Endothelial cell (in vitro differentiated cells): ENCODE measurements at places on chromosomes 7 and 10. TPM values are rescaled to one million over a fixed set of nuclear protein-coding genes. Genes with fewer than 3 reads are reported as not detected.

AKR1B15 gene
- total RNA-seq: not detected

FAM241B gene
- 7.1 TPM for total RNA-seq

TMEM213 gene
- not detected for total RNA-seq

CALML5 gene
- not detected for total RNA-seq

PI4K2A gene
- 35.4 TPM for total RNA-seq

TNRC18 gene
- 91.8 TPM for total RNA-seq

SAP25 gene
- total RNA-seq: 2.6 TPM

BLNK gene
- not detected for total RNA-seq

- peaks cover 4% of the 10 kb centered on the region for H3K36me3 ChIP-seq
- H3K27ac ChIP-seq: no peak overlapping the region
- DNase-seq: no peak
- no peak overlapping the region for H3K4me3 ChIP-seq
These were observed 7.1 kb upstream of the C10orf105 start for GRCh38 chr10:71726580-71727104.

DNA sequence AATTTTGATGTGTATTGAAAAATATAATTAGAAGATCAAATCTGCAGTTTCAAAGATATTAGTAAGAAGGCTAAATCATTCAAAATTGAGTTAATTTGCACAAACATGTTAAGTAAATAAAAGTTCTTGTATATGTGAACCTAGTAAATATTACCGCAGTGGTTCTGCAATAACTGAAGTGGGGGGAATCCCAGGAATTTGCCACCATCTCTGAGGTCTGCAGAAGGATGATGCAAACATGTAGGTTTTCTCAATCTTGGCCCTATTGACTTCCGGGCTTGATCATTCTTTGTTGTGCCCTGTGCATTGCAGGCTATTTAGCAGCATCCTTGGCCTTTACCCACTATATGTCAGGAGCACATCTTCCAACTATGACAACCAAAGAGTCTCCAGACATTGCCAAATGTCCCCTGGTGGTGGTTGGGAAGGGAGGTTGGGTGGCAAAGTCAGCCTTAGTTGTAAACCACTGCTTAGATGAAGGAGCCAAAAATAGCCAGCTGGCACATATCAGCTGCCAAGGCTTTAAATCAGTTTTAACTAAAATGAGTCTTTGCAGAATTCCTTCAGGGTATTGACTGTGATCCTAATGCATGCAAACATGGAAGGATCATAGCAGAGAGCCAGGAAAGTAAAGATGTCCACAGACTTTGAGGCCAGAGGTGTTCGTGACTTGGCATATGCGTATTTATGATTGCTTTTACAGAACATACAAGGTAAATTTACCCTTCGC is 146.3 kb downstream of the TRIL start:
- no peak overlapping the region for H3K27ac ChIP-seq
- H3K36me3 ChIP-seq: no peaks in the 10 kb centered on the region
- no peaks in the 10 kb centered on the region for H3K27me3 ChIP-seq

DNA sequence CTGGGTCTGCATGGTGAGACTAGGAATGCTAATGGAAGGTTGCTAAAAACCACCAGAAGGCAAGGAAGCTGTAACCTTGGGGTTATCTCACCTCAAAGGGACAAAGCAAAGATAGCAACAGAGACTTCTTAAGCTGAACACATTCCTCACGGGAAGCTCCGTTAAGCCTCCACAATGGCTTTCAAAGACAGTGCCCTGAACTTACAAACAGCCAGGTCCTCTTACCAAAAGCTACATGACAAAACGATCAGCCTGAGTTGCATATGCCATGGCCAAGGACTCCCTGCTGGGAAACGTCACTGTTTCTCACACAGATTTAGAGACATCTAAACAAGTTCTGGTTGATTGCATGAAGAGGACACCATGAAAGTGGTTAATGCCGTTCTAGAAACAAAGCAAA is 52.7 kb downstream of the HTR5A start:
- H3K36me3 ChIP-seq: no peaks in the 10 kb centered on the region
- H3K27me3 ChIP-seq: peaks cover 1% of the 10 kb centered on the region
- no peak overlapping the region for H3K27ac ChIP-seq
- H3K4me1 ChIP-seq: no peaks in the 10 kb centered on the region
- H3K4me3 ChIP-seq: no peak overlapping the region
- DNase-seq: no peak

GRCh38 chr10:34646331-34646730 is 168.8 kb downstream of the PARD3 start:
- no peaks in the 10 kb centered on the region for H3K36me3 ChIP-seq
- H3K27me3 ChIP-seq: peaks cover 1% of the 10 kb centered on the region
- no peak overlapping the region for H3K4me3 ChIP-seq
- peaks cover 18% of the 10 kb centered on the region for H3K4me1 ChIP-seq
- no peak for DNase-seq

- DNase-seq: no peak
- no peaks in the 10 kb centered on the region for H3K36me3 ChIP-seq
- no peak overlapping the region for H3K4me3 ChIP-seq
- no peaks in the 10 kb centered on the region for H3K27me3 ChIP-seq
These were observed 81.5 kb upstream of the NEBL start for GRCh38 chr10:20978617-20979016.

GRCh38 chr10:76492678-76493472 is 1061.5 kb downstream of the LRMDA start:
- no peaks in the 10 kb centered on the region for H3K4me1 ChIP-seq
- DNase-seq: no peak
- no peaks in the 10 kb centered on the region for H3K36me3 ChIP-seq
- no peak overlapping the region for H3K27ac ChIP-seq
- no peak overlapping the region for H3K4me3 ChIP-seq

- no peak for DNase-seq
- no peaks in the 10 kb centered on the region for H3K27me3 ChIP-seq
- no peak overlapping the region for H3K4me3 ChIP-seq
- H3K4me1 ChIP-seq: no peaks in the 10 kb centered on the region
- no peak overlapping the region for H3K27ac ChIP-seq
These were observed 105.1 kb downstream of the WDFY4 start for GRCh38 chr10:48789486-48790456.

- H3K27ac ChIP-seq: no peak overlapping the region
- no peak overlapping the region for H3K4me3 ChIP-seq
- H3K36me3 ChIP-seq: peaks cover 5% of the 10 kb centered on the region
- H3K4me1 ChIP-seq: no peaks in the 10 kb centered on the region
- no peak for DNase-seq
These were observed 759.4 kb downstream of the GRID1 start for GRCh38 chr10:85607043-85607695.

DNA sequence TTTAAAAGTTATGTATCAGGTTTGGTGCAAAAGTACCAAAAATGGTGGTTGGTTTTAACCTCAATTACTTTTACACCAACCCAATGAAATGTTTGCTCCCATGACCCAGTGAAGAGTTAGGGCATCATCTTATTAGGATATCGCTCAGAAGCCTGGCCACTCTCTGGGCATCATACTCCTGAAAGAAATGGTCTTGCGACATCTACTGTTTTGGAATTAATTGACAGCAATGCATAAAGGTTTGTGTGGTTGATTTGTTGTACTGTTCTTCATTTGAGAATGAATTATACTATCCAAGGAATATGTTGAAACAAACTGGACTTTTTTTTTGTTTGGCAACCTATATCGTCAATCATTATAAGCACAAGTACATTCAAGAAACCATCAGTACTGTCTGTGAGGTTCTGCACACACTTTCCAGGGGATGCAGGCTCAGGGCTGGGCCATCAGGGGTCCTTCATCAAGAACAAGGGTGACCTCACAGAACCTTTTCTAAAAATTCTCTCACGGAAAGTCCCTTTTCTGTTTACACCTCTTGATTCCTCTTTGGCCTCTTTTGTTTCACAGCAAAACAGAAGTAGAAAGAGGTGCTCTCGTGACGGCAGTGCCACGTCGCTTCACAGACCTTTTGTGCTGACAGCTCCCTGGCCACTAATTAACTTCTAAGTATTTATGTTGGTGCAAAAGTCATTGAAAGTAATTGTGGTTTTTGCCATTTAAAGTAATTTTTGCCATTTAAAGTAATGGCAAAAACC is 117.2 kb upstream of the KLF6 start:
- DNase-seq: no peak
- no peak overlapping the region for H3K27ac ChIP-seq
- H3K4me3 ChIP-seq: no peak overlapping the region
- no peaks in the 10 kb centered on the region for H3K36me3 ChIP-seq
- H3K27me3 ChIP-seq: no peaks in the 10 kb centered on the region

DNA sequence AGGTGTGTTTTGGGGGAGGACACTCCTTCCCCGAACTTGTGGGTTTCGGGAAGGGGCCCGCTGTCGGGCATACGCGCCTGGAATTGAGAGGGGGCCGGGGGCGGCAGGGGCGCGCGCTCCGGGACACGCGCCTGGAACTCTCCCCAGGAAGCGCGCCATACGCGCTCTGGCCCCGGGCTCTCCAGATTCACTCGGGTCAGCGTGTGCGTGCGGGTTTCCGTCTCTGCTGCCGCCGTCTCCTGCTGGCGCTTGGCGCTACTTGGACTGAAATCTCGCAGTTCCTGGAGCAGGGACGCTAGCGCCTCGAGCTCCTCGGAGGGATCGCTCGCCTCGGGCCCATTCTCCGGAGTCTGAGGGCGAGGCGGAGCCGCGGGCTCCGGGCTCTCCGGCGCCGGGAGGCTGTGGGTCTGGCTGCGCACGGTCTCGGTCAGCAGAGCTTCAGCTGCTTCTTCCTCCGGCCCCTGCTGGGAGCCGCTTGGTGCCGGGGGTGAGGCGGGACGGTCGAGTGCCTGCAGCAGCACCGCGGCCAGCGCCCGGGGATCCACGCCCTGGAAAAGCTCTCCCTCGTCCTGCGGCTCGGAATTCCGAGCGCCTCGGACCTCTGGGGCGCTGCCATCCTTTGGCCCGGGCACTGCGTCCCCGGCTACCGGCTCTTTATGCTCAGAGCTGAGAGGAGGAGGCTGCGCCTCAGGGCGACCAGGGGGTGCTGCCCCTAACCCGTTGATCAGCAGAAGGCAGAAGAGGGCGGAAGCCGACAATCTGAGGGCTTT is 1.1 kb downstream of the VGF start:
- H3K4me1 ChIP-seq: peaks cover 17% of the 10 kb centered on the region
- H3K4me3 ChIP-seq: no peak overlapping the region
- peaks cover 5% of the 10 kb centered on the region for H3K36me3 ChIP-seq
- no peak overlapping the region for H3K27ac ChIP-seq
- peaks cover 35% of the 10 kb centered on the region for H3K27me3 ChIP-seq

DNA sequence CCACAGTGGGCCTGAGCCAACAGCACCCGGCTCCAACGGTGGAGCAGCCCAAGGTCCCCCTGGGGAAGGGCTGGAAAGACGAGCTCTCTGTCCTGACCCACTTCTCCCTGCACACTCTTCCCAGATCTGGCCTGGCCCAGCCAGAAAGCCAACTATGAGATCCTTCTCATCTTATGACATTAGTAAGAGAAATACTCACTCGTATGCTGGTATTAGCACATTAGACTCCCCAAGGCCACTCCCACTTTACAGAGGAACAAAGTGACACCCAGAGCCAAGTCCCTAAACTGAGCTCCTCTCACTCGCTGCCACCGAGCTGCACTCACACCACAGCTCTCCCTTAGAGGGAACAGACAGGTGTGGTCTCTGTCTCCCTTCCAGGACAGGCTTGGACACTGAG is 24.8 kb downstream of the DLG5 start:
- H3K27ac ChIP-seq: no peak overlapping the region
- no peak for DNase-seq
- peaks cover 47% of the 10 kb centered on the region for H3K4me1 ChIP-seq
- H3K36me3 ChIP-seq: no peaks in the 10 kb centered on the region
- peaks cover 5% of the 10 kb centered on the region for H3K27me3 ChIP-seq
- no peak overlapping the region for H3K4me3 ChIP-seq
